ENCODE measurements at places on chromosomes 16 and 17.

GRCh38 chr17:55433629-55434422 is 12.2 kb upstream of the MMD start:
- DNase-seq = peak; percentile 95

DNA sequence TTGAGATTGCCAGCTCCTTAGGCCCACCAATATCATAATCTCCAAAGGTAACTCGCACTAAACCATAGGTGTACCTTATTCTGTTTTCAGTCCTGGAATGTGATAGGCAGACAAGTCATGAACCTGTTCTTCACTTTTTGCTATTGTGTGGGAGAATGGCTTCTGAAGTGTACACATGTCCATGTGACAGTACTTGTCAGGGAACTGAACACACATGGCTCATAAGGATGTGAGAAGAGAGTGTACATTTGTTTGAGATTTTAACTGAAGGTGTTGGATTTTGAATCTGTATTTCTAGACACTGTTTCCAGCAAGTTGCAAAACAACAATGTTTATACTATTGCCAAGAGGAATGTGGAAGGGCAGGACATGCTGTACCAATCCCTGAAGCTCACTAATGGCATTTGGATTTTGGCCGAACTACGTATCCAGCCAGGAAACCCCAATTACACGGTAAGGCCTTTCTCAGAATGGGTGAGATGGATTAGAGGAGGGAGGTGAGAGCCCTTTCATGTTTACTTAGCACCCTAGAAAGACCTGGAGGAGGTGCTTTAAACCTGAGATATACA is 14.5 kb upstream of the RASL10B start:
- no peak for DNase-seq

DNA sequence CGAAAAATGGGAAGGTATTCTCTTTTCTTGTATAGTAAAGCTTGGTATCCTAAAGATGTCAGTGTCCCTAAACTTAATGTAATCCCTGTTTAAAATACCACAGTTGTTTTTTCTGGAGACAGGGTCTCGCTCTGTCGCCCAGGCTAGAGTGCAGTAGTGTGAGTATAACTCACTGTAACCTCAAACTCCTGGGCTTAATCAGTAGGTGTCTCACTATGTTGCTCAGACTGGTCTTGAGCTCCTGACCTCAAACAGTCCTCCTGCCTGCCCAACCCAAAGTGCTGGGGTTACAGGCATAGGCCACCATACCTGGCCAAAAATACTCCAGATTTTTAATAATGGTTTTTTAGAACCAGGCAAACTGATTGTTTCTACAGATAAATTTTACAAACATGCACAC is 8.2 kb downstream of the DCAF7 start:
- DNase-seq = no peak

DNA sequence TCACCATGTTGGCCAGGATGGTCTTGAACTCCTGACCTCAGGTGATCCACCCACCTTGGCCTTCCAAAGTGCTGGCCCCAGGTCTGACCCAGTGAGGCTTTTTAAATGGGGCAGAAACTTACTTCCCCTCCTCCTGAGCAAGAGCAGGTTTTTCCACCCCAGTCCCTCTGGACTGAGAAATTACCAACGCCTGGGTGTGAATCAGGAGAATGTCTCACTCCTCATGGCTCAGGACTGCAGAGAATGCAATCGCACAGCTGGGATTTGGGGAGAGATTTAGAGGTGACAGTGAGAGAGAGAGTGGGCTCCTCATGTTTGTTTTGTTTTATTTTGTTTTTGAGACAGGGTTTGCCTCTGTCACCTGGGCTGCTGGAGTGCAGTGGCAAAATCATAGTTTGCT is 203.6 kb downstream of the RAB11FIP4 start:
- DNase-seq = no peak

DNA sequence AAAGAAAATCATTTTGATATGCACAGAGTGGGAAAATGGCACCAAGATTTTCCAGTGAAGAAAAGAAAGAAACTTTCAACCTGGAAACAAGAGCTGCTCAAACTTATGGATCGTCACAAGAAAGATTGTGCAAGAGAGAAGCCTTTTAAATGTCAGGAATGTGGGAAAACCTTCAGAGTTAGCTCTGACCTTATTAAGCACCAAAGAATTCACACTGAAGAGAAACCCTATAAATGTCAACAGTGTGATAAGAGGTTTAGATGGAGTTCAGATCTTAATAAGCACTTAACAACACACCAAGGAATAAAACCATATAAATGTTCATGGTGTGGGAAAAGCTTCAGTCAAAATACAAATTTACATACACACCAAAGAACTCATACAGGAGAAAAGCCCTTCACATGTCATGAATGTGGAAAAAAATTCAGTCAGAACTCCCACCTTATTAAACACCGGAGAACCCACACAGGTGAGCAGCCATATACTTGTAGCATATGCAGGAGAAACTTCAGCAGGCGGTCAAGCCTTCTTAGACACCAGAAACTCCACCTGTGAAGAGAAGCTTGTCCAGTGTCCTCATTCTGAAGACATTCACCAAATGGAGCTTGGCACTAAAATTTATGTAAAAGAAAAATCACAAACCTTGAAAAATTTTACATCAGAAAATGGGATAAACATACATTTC is 12.2 kb downstream of the ZNF75A start:
- DNase-seq = peak; percentile 8

GRCh38 chr17:48960834-48961515 is 7.4 kb downstream of the GIP start:
- DNase-seq = no peak

DNA sequence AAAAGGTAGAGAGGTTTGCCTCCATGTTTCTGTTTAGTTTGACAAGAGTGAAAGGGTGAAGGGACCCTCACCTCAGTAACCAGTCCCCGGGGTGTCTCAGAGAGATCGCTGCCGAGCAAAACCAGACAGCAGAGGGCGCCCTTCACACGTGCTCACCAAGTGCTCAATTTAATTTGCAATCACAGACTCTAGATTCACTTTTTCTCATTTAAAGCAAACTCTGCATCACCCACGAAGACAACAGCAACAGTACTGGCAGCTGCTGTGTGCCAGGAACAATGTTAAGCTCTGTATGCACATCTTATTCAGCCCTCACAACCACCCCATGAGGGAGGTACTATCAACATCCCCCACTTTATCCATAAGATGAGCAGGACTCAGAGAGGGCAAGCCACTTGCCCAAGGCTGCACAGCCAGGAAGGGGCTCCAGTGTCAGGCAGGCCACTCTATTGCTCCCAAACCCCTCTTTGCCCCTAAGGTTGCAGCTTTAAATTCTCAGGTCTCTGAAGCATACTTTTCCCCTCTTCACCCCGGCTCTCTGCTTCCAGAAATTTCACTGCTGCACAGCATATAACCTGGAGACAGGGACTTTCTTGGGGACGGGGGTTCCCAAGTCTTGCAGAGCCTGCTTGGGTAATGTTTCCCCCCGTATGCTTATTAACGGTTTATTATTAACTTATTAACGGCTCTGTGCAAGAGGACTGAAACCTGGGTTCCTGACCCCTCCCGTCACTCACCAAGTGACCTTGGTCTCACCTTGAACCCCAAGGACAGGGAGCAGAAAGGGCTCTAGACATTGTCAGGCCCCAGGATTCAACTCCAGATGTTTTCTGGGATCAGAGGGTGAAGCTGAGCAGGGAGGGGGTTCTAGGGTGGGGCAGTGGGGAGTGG is 70.9 kb downstream of the CNGB1 start:
- peak; percentile 73 for DNase-seq

- peak; percentile 69 for DNase-seq
Observed at GRCh38 chr16:57422026-57422944, 17.7 kb downstream of the CCL17 start.

DNA sequence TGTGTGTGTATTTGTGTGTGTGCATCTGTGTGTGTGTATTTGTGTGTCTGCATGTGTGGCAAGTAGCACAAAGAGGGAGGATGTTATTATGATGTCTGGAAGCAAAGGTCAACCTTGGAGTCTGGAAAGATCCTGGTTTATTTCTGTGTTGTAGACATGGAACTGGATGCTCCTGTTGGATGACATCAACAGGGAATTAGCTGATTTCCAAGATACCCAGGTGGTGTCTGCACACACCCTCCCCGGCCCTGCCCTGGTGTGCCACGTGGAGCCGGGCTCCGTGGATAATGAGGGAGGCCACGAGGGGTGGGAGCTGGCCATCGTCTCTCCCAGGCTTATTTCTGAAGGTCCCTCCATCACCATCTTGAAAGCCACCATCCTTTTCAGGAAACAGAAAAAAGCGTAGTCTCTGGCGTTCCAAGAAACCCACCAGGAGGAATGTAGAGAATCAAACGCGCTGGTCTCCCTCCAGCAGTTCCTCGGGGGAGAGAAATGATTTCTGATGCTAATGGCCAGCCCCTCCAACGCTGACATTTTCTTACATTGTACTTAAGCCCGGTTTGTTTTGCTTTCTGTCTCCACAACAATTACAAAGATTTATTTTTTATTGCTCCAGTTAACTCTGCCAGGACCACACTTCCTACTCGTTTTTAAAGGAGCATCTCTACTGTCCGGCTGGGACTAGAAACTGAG is 93.3 kb downstream of the FOXL1 start:
- no peak for DNase-seq

GRCh38 chr17:21299981-21300600 is 15.6 kb downstream of the MAP2K3 start:
- no peak for DNase-seq

- peak; percentile 66 for DNase-seq
Observed at GRCh38 chr16:85296859-85297660, 184.8 kb upstream of the CIBAR2 start.

DNA sequence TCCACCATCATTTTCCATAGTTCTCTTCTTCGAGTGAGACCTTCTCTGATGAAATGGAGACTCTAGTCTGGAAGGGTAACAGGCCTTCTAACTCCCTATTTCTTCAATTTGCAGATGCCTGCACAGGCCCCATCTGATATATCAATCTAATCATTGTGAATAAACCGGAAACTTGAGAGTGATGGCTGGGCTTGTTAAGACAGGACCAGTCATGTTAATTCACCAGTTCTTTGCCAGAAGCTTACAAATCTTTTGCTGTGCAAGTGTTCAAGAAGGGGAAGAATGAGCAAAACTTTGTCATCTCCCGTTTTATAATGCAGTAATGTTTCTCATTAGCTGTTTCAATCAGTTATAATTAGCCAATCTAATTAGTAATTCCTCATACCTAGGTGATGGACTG is 1561.3 kb upstream of the GOT2 start:
- DNase-seq = no peak

GRCh38 chr16:4922721-4923342 is 14.1 kb downstream of the PPL start:
- peak; percentile 25 for DNase-seq

GRCh38 chr17:1644493-1645206 is 882 bp downstream of the SCARF1 start:
- peak; percentile 30 for DNase-seq

- DNase-seq = no peak
Observed at GRCh38 chr17:78290721-78291120, 59.3 kb downstream of the TMEM235 start.

DNA sequence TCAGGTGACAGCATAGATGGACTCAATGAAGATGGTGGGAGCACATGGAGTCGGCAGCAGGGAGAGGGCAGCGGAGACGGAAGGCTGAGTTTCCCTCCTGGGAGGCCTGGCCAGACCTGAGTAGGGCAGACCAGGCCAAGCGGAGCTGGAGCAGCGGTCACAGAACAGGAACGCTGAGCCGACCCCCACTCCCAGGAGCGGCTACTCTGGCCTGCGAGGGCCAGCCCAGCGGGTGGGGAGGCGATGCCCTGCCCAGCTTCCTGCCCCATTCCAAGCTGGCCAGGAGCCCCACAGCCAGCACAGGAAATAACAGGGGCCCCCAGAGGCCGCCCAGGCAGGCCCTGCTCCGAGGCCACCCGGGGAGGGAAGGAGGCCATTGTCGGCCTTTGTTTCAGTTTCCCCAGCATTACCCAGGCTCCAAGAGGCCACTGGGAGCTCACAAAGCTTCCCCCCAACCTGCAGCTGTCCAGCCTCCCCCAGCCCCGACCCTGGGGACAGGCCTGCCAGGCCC is 79.8 kb downstream of the ZNF423 start:
- no peak for DNase-seq
